Brain pericyte (primary cell): ENCODE measurements at places on chromosomes 16 and 17.

GRCh38 chr16:23679274-23679985 lies 741 bp downstream of the PLK1 start:
- no peak for DNase-seq

DNA sequence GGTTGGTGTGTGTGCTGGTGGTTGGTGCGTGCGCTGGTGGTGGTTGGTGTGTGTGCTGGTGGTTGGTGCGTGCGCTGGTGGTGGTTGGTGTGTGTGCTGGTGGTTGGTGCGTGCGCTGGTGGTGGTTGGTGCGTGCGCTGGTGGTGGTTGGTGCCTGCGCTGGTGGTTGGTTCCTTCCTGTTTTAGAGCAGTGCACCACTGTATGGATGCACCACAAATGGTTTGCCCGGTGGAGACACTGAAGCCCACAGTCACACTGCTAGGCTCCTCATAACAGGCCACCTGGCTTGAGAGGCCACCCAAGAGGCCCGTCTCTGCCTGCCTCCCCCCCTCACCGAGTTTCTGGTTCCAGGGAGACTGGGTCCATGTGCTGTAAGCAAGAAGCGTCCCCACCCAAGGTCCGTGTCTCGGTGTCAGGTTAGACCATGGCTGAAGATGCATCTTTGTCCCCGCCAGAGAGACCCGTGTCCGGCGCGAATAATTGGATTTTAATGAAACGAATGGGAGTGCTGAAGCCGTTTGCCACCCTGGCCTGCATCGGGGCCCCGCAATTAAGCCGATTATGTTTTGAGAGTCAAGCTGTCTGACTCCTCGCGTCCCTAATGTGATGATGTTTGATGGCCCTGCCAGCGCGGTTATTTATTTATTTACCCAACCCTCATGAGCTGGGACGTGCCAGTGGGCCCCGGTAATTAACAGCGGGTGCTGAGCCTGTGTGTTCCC lies 161.3 kb upstream of the GSE1 start:
- no peak for DNase-seq

GRCh38 chr17:80176757-80177156 lies 6.9 kb downstream of the CARD14 start:
- no peak for DNase-seq

GRCh38 chr17:17139972-17140589 lies 66.1 kb downstream of the PLD6 start:
- no peak for DNase-seq

- no peak for DNase-seq
These were observed 206.2 kb upstream of the IRX5 start for GRCh38 chr16:54724346-54724925.

DNA sequence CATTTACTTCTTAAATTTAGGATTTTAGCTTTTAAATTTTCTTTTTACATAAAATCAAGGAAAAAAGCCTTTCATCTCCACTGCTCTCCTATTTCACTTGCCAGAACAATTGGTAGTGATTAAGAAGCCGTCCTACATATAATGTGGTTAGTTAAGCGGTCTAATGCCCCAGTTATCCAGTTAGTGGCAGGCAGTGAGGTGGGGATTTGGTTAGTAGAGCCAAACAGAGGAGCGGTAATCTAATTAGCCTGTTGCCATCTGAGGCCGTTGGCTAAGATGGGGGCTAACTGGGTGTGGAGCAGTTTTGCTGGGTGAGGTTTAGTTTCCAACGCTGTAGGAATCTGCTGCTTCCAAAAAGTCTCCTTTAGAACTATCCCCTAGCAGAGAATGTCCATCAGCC lies 22.4 kb downstream of the SNX11 start:
- DNase-seq = no peak

DNA sequence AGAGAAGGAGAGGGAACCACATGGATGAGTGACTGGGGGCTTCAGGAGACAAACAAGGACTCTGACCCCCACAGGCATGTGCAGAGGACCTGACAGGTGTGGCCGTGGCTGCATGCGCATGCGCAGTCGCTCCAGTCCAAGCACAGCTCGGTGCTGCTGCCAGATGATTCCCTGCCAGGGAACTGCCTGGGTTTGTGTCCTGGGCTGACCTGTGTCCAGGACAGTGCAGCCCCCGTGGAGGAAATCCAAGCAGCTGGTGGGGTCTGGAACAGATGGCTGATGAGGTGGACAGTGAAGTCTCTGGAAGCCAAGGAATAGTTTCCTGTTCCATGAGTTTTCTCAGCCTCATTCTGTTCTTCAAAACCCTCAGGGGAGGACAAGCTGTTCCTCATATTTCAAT lies 27.3 kb downstream of the LASP1 start:
- DNase-seq = no peak

DNA sequence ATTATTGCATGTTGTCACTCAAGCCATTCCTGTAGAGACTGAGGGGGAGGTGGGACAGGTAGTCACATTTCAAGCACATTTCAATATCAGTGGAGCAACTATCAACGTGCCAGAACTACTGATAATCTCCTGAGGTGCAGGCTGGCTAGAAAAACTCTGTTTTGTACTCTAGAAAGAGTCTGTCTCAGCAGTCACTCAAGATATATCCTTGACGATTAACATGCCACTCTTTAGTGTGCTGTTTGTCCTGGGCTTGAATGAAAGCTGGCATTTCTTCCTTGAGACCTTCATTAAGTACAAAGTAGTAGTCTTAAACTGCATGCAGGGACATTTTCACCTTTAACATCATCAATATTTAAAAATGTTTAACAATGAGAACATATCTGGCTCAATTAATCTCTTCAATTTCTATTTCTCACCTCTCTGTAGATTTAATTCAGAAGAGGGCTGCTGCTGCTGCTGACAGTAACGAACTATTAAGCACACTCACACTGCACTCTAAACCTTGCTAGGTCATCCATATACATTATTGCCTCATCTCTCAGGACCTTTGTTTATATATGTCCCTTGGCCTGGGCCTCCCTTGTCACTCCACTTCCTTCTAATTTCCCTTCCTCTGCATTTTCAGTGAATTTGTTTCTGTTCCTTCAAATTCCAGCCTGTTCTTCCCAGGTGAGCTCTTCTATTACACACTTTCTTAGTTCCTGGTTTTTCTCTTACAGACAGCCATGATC lies 412.0 kb downstream of the HAPSTR1 start:
- no peak for DNase-seq

DNA sequence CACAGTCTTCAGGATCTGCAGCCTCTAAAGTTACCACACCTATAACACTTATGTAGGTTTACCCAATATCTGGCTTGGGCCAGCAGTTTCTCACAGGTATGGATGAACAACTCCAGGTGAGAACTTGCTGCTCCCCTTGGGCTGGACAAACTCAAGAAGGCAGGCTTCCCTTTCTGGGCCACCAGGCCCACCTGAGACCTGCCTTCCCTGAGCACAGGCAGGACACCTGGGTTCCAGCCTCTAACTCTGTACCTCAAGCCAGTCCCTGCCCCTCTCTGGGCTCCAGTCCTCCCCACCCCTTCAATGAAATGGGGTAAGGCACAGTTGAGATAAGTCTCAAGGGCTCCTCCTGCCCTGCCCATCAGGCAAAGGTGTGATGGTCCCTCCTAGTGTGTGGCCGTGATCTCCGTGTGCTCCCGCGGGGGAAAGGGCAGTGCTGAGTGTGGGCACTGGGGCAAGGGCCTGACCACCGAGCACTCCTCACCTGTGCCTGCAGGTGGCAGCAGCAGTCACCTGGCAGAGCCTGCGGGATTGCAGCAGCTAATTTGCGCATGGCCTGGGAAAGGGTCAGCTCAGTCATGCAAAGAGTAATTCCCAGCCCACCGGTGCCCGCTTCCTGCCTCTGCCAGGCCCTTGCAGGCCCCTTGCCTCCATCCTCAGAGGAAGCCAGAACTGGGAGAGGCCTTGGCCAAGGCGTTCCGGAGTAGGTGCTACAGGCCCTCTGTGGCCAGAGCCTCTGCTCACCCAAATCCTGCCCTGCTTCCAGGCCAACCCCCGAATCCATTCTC lies 28.2 kb upstream of the ADGRG1 start:
- no peak for DNase-seq

DNA sequence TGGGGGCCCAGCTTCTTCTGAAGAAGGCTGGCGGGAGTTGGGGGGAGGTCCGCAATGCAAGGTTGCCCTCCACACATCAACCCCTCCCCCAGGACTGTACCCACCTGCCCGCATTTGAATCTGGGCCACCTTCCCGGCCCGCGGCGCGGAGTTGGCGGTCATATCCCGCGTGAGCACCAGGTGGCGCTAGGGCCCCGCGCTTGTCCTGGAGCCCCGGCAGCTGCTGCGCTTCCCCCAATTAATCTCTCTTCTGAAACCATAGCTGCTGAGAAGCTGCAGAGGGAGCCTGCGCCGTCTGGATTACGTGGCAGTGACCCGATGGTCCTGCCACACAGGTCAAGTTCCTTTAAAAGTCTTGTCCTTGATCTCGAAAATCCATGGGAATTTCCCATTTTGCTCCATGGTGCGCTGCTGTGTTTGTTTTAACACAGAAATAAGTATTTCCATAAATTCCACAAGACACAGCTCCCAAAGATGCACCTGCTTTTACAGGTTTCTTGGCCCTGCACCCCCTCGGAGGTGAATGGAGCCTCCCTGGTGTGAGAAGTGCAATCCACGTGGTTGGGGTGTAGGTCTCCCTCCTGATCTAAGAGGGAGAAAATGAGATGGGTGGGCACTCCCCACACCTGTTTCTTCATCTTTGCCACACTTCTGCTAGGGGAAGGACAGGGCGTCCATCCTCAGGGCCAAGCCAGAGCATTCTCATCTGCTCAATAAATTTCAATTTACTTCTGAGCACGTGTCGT lies 22.1 kb downstream of the COX4I1 start:
- DNase-seq = no peak

- DNase-seq = no peak
These were observed 5.8 kb upstream of the SETD6 start for GRCh38 chr16:58509256-58510096.

DNA sequence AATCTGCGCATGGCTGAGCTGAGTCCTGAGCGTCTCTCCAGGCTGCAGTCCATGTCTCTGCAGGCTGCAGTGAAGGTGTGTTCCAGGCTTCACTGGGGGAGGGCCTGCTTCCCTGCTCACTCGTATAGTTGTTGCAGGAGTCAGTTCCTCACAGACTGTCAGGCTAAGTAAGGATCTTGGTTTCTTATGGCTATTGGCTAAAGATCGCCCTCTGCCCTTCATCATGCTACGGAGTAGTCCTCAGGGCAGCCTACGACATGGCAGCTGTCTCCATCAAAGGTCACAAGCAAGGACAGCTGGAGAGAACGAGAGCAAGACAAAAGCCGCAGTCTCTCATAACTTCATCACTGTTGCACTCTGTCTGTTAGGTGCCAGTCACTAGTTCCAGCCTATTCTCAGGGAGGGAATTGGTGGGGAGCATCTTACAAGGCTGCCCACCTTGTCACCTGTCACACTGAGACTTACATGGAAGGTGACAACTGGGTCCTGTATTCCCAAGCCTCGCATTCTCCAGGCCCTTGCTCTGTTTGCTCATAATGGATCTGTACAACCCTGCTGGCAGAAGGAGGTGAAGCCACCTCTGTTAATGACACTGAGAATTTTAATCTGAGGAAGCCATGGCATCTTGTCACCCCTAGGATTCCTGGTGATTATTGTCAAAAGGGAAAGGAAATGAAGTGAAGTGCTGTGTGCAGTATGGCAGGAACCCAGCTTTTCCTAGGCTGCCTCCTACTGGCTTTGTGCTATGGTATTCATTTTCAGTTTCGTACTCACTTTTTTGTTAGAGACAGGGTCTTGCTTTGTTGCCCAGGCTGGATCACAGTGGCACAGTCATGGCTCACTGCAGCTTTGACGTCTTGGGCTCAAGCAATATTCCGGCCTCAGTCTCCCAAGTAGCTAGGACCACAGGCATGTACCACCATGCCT lies 43.4 kb downstream of the MFSD11 start:
- no peak for DNase-seq

GRCh38 chr17:43755389-43755875 lies 3.2 kb downstream of the SOST start:
- DNase-seq = no peak

GRCh38 chr17:13429201-13429600 lies 172.5 kb downstream of the HS3ST3A1 start:
- DNase-seq = no peak

- DNase-seq = no peak
These were observed 75.2 kb downstream of the CCDC182 start for GRCh38 chr17:57669671-57670529.

DNA sequence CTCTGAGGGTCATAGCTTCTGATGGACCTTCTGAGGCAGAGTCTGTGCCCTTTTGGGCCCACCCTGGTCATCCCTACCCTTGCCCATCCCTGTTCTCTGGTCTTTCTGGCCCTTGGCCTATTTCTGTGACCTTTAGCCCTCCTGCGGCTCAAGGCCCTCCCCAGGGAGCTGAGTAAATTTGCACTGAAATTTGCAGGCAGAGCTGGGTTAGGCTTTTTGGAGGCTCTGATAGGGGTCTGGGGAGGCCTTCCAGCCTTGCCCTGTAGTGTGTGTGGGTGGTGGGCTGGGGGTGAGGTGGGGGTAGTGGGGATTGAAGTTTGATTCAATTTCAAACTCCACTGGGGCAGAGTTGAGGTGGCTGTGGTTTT lies 17.8 kb downstream of the RARA start:
- DNase-seq = no peak

GRCh38 chr17:33387406-33387805 lies 94.3 kb upstream of the ASIC2 start:
- DNase-seq = no peak

GRCh38 chr16:57411362-57411976 lies 6.9 kb downstream of the CCL17 start:
- DNase-seq = no peak

DNA sequence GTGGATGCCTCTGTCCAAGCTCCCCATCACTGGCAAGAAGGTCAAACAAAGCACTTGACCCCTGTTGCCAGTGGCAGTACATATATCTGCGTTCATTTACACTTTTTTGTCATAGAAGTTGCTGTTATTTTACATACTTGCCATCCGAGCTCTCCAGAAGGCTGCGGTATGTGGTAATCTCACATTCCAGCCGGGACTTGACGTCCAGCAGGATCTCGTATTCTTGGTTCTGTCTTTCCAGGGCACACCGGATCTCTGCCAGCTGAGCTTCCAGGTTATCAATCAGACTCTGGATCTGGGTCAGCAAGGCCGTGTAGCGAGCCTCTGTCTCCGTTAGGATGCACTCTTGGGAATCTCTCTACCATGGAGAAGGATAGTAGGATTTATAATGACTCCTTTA lies 6.6 kb downstream of the KRT39 start:
- no peak for DNase-seq

DNA sequence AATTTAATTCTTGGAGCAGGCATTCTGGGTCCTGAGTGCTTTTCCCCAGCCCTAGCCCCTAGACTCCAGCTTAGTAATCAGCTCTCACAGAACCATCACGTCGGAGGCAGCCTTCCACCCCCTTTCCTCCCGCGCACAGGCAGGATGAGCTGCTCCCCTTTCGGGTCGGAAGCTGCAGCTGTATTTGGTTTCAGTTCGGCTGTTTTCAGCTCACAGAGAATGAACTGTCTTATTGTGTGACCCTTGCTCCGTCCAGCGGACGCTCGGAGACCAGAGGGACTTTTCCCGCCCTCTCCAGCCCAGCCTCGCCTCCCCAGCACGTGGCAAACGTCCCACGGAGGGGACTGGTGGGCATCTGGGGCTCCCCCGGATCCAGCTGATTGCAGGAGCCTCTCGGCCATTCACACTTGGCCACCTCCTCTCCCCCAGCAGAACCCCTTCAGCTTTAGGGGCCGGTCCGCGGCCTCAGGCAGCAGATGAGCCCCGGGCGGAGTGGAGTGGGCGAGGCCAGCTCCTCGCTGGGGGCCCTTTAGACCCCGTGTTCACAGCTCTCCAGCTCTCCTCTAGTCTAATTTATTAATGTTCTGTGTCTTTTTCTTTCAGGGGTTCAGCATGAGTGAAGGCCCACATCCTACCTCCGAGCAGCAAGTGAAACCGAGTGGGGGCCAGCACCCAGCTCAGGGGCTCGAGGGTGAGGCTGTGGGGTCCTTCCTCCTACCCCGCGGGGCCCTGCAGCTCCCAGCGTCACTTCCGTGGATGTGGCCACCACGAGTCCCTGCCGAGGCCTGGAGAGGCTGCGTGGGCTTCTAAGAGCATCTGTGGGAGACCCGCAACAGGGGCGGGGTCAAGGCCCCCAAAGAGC lies 863 bp upstream of the UTS2R start:
- DNase-seq = no peak
